HS-5 (cell line): ENCODE measurements at places on chromosomes 16 and 17.
A peak's percentile ranks its signal among the peaks of the same experiment; 100 is the strongest.

- DNase-seq, result no peak
Observed at GRCh38 chr17:64781014-64781756, 119.1 kb upstream of the SMURF2 start.

- DNase-seq, result no peak
Observed at GRCh38 chr17:79473876-79474440, 136.9 kb downstream of the RBFOX3 start.

GRCh38 chr17:4055014-4055413, 87.8 kb downstream of the ZZEF1 start:
- DNase-seq, result no peak

DNA sequence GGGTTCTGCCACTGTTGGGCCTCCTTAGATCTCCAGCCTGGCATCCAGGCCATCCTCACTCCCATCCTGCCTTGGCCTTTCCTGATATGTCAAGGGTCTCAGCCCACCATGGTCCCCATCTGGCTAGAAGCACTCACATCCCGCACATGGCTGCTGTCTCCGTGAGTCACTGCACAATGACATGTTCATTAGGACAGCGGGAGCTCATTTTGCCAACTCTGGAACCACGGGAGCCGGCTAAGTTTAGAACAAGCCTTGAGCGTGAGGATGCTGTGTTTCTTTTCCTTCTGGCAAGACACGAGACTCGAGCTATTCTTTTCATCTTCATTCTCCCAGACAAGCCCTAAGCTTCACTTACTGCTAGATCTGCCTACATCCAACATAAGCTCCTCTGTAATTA, 65.7 kb upstream of the KSR1 start:
- no peak for DNase-seq

GRCh38 chr16:70735141-70735979, 49.5 kb upstream of the MTSS2 start:
- DNase-seq, result no peak

DNA sequence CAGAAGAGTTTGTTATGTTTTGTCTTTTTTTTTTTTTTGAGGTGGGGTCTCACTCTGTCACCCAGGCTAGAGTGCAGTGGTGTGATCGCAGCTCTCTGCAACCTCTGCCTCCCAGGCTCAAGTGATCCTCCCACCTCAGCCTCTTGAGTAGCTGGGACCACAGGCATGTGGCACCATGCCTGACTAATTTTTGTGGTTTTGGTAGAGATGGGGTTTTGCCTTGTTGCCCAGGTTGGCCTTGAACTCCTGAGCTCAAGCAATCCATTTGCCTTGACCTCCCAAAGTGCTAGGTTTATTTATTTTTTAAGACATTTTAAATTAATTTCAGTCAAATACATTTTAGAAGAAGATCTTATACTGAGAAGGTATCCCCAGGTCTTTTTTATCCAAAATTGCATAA, 366.7 kb downstream of the KCNJ2 start:
- no peak for DNase-seq

GRCh38 chr17:69743091-69743490, 328.6 kb downstream of the MAP2K6 start:
- no peak for DNase-seq

- no peak for DNase-seq
Observed at GRCh38 chr16:17589898-17590297, 119.1 kb upstream of the XYLT1 start.

DNA sequence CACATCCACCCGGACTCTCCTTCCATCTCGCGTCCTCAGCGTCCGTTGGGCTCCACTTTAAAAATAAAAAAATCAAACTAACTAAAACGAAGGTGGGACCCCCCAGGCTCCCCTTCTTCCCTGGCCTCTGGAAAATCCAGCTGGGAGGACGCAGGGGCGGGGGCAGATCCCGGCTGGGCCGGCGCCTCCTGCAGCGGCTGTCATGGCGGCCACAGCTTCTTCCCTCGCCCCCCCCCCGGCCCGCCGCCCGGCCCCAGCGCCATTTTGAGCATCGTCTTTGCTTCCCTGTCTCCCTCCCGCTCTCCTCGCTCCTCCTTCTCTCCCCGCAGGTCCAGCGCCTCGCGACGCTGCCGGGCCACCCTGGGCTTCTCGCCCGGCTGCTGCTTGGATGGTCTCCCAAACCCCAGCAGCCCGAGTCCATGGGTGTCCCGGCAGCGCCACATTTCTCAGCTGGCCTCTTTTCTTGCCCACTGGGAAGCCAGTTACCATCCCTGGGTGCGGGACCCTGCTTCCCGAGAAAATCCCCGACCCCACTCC, 3.3 kb downstream of the HOXB2 start:
- DNase-seq, result no peak

DNA sequence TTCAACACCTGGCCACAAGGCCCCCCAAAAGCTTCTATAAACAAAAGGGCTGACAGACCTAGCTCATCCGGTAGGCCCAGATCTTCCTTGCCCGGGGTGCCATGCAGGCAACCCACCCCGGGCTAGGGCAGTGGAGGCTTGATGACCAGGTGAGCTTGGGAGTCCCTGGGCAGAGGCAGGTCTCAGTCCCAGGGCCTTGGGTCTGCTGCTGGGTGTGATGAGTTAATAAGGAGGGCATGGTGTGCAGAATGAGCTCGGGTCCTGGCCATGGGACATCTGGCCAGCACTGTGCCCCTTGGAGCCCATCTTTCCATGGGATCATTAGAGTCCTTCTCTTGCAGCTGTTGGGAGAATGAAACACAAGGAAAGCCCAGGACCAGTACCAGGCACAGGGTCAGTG, 20.2 kb upstream of the MPRIP start:
- no peak for DNase-seq

GRCh38 chr17:75645501-75645888, 12.3 kb downstream of the SMIM5 start:
- no peak for DNase-seq

GRCh38 chr16:27319257-27319965, 5.6 kb downstream of the IL4R start:
- DNase-seq, result no peak

DNA sequence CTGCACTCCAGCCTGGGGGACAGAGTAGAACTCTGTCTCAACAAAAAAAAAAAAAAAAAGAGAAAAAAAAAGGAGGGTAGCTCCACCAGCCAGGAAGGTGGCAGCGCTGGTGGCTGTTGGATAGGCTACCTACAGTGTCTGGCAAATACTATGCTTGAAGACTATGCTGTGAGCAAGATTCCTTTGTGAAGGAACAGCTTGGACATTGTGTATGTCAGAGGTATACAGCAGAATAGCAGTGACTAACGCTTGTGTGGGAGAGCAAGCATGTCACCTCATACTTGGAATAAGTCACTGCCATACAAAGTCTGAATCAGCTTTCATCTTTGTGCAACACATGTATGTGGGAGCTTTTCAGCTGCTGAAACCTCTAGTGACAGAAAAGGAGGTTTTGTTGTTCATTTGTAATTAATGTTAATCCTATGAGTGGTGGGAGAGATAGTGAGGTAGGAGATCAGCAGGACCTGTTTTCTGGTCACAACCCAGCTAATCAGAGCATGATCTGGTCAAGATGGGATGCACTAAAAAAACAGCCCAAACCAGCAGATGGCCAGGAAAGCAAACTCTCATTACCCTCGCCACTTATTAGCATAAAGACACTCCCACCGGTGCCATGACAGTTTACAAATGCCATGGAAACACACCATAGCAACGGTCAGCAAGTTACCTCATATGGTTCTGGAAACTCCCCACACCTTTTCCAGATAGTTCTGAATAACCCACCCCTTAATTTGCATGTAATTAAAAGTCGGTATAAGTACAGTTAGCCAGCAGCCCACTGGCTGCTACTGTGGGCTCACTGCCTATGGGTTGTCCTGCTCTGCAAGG, 6.8 kb upstream of the ITGAD start:
- DNase-seq, result peak; percentile 46

DNA sequence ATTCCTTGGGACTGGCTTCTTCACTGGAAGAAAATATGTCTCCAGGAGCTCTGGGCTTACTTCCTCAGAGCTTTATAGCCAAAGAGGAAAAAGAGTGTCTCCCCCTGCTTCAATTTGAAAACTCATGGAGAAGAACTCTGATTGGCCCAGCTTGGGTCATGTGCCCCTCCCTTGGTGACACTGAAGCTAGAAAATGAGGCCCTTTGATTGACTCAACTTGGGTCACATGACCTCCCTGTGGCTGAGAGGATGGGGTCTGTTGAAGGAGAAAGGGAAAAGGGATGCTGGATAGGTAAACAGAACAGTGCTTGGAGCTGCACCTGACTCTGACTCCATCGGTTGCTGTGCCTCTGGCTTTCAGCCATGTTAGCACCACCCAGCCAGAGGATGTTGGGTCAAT, 70.6 kb upstream of the KSR1 start:
- DNase-seq, result no peak

DNA sequence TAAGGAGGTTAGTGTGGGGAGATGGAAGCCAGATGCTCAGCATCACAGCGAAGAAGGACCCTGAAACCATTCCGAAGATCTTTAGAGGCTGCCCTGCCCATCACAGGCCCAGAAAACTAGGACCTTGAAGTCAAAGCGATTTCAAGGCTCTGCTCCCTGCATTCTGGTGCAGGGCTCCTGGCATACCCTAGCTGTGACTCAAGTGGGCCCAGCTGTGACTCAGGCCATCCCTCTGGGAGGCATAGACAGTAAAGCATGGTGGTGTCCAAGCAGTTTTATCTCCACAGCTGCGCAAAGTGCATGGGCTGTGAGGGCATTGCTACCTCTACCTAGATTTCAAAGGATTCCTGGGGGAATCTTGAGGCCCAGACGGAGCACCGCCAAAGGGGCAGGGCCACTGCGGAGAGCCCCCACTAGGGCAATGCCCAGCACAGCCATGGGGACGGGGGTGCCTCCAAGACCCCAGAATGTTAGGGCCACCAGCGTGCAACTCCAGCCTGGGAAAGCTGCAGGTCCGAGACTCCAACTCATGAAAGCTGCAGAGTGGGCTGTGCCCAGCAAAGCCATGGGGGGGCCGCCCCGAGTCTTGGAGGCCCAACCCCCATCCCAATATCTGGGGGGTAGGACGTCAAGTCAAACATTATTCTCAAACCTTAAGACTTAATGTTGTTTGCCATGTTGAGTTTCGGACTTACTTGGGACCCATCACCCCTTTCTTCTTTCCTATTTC, 11.7 kb upstream of the ZNF594 start:
- DNase-seq, result no peak
